ENCODE measurements at places on chromosomes 7 and 10.

GRCh38 chr7:159048656-159049055, 96.0 kb downstream of the VIPR2 start:
- DNase-seq = no peak

DNA sequence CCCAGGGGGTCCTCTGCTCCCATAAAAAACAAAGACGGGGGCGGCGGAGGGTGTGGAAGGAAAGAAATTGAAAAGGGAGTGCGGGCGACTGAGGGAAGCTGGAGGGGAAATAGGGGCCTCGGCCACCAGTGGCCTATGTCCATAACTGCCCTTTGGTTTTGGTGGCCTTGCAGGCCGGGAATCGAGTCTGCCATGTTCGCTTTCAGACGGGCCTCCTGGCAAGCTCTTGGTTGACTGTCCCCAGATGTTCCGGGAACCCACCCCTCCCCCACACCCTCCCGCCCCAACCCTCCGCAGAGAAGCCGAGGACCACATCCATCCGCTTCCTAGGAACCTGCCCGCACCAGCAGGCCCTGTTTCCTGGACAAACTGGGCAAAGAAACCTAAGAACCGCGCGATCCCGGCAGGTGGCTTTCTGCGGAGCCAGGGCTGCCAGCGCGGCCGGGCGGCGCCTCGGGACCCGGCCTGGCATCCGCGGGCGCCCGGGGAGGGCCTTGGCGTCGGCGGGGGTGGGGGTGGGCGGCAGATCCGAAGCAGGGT, 20.0 kb upstream of the GATA3 start:
- DNase-seq = peak; percentile 17

DNA sequence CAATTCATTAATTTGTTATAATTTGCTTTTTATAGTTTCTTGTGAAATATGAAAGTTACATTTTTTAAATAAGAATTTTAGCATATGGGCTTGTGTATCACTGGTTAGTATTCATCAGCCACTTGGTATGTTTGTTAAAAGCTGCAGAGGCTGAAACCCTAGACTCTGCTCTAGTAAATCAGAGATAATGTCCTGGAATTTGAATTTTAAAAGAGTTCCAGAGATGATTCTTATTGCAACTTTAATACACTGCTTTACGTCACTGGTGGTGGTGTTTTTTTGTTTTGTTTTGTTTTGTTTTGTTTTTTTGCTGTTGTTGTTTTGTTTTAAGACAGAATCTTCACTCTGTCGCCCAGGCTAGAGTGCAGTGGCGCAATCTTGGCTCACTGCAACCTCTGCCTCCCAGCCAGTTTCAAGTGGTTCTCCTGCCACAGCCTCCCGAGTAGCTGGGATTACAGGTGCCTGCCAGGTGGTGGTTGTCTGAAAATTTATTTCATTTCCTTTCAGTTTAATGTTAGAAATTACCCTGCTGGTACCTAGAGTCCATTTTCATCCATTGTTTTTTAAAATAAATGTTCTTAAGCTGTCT, 43.8 kb downstream of the PTPN12 start:
- DNase-seq = no peak

DNA sequence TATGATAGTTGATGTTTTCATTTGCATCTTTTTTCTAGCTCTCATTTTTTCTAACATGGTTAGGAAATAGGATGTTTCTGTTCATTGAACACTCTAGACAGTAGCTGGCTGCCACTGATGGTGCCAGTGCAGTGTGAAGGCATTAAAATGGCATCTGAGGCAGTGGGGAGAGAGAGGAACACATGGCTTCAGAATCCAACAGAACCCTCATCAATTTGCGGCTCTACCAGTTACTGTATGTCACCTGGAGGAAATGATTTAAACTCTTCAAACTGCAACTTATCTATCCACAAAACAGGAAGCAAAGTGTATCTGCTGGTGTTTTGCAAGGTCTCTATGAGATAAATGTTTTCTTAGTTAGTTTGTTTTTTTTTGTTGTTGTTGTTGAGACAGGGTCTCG, 305.2 kb upstream of the PRKCQ start:
- DNase-seq = no peak

DNA sequence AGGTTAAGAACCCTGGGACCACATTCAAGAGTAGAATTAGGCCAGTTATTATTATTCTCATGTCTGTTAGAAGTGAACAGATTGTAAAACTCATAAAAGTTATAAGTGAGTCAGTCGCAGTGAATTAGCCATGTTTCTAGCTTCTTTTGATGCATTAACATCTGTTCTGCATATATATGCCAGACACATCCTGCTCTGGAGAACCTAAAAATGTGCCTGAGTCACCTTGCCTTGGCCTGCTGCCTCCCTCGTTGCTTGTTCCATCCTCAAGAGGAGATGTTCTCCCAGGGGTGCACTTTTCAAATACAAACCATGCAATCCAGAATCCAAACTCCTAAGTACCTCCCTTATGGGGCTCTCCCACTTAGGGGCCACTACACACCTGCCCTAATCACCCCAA, 14.8 kb downstream of the TSPAN12 start:
- no peak for DNase-seq

DNA sequence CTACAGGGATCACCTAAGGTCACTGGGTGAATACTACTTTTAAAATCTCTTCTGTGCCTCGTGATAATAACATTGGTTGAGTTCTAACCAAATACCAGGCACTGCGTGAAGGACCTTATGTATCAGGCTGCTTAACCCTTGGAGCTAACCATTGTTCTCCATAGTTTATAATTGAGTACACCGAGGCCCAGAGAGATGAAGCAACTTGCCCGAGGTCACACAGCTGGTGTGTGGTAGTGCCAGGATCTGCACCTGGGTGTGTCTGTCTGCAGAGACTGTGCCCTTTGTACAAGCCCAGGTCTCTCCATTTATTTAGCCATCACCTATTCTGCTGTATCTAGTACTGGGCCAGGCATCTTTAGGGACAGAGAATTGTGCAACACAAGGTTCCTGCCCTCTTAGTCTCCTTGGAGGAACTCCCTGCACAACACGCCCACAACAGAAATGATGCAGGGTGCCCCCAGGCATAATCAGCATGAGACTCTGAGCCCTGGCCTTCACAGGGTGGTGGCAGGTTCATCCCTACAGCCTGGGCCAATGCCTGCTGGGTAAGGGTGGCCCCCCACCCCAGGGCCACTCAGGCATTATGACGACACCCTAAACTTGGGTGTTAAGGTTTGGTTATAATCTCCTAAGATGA, 31.5 kb downstream of the UNC5B start:
- no peak for DNase-seq

- peak; percentile 14 for DNase-seq
These were observed 44.6 kb upstream of the DLG5 start for GRCh38 chr10:77970869-77971803.

All from neuronal stem cell (in vitro differentiated cells).